Esophagus mucosa (tissue), 1 donor: ENCODE measurements at places on chromosomes 7 and 10.

- ATAC-seq, result no peak
Measured at GRCh38 chr7:42105554-42106358, 131.3 kb downstream of the GLI3 start.

- ATAC-seq, result no peak
Measured at GRCh38 chr7:16585540-16585939, 58.9 kb downstream of the LRRC72 start.

DNA sequence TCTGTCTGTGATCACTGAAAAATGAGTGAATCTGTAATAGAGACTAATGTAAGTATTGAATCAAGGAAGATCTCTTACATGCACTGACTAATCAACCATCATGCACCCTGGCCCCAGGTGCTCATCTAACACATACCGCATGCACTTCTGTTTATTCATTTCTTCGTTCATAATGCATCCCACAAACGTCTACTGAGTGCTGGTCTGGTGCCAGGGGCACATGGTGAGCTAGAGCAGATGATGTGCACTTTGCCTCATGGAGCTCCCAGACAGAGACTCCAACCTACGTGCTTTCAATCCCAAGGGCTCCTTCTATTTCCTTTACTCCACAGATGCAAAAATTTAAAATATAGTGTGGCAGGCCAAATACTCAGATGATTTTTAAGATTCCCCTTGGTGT, 10.7 kb downstream of the C10orf90 start:
- no peak for ATAC-seq

DNA sequence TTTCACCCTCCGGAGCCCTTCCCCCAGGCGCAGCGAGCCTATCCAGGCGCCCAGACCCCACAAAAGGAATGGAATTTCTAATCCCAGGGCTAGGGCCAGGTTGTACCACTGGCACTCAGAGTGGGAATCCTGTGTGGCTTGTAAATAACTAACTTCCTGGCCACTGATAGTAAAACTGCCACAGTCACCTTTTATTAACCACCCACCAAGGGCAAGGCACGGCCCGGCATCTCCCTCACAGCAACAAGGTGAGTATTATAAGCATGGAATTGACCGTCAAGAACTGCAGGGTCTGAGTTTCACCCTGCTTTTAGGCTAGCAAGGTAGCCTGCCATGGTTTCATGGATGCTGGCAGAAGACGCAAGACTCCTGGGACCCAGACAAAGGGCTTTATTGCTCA, 51.1 kb downstream of the SPOCK2 start:
- ATAC-seq, result no peak

DNA sequence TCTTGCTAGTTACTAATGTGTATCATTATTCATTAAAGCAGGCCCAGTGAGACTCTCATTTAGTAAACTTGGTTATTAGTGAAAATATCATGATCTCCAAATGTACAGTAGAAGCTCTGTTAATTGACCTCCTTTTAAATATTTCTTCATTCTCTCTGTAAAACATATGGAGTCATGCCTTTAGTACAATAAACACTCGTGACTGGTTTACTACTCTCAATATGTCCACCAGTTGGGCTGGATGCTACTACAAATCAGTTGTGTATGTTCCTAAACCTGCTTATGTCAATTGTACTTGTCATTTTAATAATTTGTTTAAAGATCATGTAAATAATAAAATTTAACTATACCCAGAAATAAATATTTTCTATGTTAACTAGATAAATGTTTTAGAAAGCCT, 68.6 kb upstream of the COMTD1 start:
- no peak for ATAC-seq

GRCh38 chr10:59962756-59963155, 56.4 kb upstream of the CCDC6 start:
- peak; percentile 34 for ATAC-seq

- no peak for ATAC-seq
Measured at GRCh38 chr10:67269828-67270227, 344.0 kb downstream of the LRRTM3 start.

GRCh38 chr7:41656366-41656765, 46.5 kb downstream of the INHBA start:
- ATAC-seq, result no peak

DNA sequence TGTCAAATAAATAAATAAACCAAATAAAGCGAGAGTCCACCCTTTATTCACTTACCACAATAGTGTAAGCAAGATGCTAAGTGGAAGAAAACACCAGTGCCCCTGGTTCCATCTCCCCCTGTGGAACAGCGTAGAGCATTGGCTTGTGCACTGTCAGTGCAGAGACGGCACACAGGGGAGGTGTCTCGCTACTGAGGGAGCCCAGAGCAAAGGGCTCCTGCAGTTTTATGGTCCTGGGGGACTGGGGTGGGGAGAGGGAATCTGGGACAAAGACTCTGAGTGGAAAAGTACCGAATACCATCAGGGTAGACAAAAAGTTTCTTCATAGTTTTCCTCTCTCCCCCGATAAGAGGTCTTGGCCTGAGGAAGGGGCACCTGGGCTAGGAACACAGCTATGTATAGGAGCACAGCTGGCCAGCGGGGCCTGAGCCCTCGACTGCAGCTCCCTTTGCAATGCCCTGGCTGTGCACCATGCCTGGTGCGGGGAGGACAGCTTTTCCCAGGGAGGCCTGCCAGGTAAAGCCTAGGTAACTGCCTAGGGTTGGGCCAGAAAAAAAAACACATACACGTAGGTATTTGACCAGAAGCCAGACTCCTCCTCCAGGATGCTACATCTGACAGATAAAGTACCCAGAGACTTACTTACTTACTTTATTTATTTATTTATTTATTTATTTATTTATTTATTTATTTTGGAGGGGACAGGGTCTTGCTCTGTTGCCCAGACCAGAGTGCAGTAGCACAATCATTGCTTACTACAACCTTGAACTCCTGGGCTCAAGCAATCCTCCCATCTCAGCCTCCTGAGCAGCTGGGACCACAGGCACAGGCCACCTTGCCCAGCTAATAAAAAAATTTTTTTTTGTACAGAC, 88.8 kb upstream of the KIF5B start:
- ATAC-seq, result peak; percentile 31

DNA sequence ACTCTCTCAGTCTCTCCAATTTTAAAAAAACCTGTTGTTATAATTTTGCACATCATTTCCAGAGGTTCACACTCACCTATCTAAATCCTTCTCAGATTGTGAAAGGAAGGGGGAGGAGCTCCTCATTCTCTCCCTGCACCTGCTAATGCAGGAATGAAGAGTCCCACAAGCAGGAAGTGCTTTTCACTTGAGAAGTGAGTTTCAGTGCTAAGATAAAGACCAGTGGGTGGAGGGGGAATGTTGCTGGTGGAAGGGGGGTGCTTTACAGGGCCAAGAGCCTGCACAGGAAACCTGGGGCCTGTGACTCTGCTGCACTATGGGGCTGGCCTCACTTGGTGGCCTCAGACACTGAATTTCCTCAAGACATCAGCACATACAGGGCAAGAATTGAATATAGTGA, 176.4 kb downstream of the PTPN20 start:
- no peak for ATAC-seq

GRCh38 chr10:102549549-102549948, 45.8 kb downstream of the SUFU start:
- ATAC-seq, result no peak

GRCh38 chr7:121546632-121547543, 150.8 kb upstream of the FAM3C start:
- no peak for ATAC-seq

DNA sequence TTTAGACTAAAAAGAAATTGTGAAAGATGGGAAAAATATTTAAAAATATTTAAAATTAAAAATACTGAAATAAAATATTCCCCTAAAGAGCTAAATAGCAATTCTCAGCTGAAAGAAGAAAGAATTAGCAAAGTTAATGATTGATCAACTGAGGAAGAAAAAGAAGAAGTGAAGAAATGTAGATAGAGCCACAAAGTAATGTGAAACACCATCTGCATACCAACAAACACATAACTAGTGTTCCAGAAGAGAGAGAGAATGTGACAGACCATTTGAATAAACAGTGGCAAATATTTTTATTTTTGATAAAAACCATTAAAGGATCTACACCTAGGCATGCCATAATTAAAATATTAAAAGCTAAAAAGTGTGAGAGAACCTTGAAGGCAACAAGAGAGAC, 784.5 kb upstream of the ZWINT start:
- no peak for ATAC-seq

- ATAC-seq, result peak; percentile 85
Measured at GRCh38 chr10:132023092-132023811, 41.5 kb upstream of the BNIP3 start.

DNA sequence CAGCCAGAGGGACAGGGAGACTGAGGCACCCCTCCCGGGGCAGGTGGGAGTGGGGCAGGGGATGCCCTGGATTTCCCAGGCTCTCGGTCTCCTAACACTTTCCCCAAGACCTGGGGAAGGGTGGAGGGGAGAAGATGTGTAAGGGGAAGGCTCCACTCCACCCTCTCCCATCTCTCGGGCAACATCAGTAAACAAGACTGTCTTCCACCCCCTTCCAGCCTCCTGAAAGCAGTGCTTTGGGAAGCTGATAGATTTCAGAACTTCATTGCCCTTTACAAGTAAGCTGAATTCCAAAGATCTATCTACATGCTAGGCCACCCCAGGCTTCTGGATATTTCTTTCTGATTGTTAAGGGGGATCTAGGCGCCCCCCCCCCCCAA, 3.7 kb downstream of the FLNC start:
- ATAC-seq, result no peak

DNA sequence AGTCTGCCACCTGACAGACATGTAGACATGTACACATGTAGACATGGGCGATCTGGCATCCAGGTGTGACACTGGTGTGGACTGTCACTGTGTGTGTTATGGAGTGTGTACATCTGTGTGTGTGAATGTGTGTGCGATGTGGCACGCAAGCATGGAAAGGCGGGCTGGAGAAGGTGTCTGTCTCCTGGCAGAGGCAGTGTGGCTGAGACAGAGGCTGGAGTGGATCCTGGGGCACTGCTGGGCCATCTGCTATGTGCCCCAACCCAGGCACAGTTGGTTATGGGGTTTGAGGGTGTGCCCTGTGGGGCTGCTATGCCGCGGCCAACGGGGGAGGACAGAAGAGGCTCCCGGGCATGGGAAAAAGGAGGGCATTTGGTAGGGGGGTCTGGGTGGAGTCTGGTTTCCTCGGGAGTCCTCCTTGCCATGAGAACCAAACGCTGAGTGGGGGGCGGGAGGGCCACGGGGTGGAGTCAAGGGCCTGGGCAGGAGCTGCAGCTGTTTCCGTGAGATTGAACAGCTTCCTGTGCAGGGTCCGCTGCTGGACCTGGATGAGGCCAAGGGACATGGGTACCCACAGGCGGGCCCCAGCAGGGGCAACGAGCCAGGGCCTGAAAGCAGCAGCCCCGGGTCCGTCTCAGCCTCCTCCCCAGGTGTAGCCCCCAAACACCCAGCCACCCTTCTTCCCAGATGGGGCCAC, 1.3 kb downstream of the ELN start:
- no peak for ATAC-seq
